ENCODE measurements at places on chromosomes 4 and X. TPM values are rescaled to one million over a fixed set of nuclear protein-coding genes. Genes with fewer than 3 reads are reported as not detected.

- no peak for DNase-seq
These were observed 44.4 kb upstream of the TAPT1 start for GRCh38 chr4:16270454-16271328.

- no peak for DNase-seq
These were observed 43.9 kb downstream of the RAB40A start for GRCh38 chrX:103475381-103475780.

DNA sequence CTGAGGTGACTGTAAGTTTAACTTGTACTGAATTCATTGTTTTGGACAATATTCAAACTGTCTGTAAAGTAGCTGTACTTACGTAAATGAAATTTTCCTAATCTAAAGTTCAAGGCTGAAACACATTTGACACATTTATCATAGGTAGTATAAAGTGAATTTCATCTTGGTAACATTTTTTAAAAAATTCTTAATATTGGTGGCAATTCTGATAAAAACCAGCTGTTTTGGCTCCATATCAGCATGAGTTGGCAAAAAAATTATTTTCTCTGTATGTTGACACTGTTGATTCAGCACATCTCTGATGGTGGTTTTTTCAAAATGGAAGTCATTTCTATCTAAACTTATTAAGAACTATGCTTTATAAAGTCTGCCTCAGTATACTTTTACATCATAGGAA is 30.9 kb downstream of the CXorf58 start:
- DNase-seq: no peak

DNA sequence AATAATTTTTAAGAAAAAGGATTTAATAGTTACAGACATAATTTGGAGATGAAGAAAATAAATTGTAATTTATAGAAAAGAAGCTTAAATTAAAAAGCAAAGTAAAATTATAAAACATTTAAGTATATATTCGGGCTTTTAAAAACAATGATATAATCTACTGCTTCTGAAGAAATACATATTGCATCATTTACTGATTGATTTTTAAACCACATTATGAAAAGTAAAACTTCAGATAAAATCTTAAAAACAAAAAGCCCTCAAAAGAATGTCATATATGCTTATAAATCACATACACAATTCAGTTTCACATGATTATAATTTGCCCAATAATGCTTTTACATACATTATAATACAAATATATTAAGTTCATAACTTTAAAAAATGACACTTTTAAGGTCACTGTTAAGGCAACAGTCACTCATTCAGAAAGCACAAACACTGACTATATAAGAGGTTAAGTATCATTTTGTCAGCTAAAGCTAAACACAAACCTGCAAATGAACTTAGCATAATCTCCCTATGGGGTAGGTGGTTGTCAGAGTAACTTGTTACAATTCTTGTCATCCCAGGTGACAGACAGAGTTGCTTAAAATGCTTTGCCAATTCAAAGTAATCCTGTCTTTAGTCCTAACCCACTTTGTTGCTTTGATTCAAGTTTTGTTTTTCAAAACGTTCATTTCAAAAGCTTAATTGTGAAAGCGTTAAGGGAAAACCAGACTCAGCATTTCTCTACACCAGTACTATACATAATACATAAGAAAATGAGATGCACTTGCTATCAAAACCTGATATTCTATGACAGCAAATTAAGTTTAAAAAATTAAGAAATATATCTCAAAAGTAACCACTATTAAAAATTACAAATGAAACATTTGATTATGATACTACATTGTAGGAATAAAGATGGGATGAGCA is 90.6 kb upstream of the MAB21L2 start:
- DNase-seq: no peak

- DNase-seq: no peak
These were observed at the start of gene PWWP3B for GRCh38 chrX:106168107-106168506. TSS of gene PWWP3B (plus strand) at chrX:106168305. CDS start at chrX:106205433, 37,128 bp downstream.

GRCh38 chrX:24838629-24839028 is 144.9 kb downstream of the POLA1 start:
- no peak for DNase-seq

- no peak for DNase-seq
These were observed 2.6 kb upstream of the OTUD4 start for GRCh38 chr4:145183023-145183422.

DNA sequence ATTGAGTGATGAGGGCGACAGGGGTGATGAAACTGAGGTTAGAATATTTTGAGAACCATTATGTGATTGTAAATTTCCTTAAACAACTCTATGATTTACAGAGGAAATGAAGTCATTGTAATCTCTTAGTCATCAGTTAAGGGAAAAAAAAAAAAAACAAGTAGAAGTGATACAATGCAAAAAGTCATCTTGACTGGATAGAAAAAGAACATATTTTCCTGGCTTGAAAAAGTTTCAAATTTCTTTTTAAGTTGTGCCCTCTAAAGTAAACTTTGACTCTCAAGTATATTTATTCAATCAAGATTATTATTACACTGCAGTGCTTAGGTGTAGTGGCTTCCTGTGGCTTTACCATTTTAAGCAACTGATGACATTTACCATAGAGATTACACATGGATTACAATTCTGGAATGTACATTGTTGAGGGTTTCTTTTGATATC is 40.6 kb downstream of the GABRB1 start:
- no peak for DNase-seq

GRCh38 chrX:19070555-19070994 is 51.7 kb downstream of the ADGRG2 start:
- no peak for DNase-seq

- DNase-seq: no peak
These were observed 411.7 kb downstream of the ARHGAP24 start for GRCh38 chr4:85886665-85887064.

DNA sequence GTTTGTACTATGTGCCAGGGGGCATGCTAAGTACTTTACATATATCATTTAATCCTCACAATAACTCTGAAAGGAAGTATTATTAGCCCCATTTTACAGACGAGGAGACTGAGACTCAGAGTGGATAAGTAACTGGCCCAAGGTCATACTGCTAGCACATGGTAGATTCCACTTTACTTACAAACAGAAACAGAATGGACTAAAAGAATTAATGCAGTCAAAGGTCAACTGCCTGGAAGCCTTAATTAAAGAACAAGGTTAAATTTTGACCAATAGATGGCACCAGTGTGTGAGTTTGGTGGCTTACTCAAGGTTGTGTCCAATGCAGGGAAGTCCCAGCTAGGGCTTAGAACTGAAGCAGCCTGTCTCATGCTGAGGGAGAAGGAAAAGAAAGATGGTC is 4.7 kb downstream of the RIPPLY1 start:
- no peak for DNase-seq

GRCh38 chr4:89298155-89298554 is 9.4 kb downstream of the GPRIN3 start:
- no peak for DNase-seq

DNA sequence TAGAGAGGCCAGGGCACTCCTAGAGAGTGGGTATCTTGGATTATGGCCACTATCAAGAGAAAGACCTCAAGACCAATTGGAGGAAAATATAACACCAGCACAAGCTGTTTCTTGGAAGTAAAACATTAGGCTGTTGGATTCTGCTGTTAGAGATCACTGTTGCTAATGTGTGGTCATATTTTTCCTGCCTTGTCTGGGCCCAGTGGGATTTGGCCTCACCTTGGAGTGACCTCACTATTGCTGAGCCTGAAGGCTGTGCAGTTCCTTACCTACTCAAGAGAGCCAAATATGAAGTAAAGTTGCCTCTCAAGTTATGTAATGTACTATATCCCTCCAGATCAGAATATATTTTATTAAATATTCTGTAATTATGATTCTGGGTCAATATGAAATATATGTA is 355.4 kb upstream of the CTSO start:
- no peak for DNase-seq

DNA sequence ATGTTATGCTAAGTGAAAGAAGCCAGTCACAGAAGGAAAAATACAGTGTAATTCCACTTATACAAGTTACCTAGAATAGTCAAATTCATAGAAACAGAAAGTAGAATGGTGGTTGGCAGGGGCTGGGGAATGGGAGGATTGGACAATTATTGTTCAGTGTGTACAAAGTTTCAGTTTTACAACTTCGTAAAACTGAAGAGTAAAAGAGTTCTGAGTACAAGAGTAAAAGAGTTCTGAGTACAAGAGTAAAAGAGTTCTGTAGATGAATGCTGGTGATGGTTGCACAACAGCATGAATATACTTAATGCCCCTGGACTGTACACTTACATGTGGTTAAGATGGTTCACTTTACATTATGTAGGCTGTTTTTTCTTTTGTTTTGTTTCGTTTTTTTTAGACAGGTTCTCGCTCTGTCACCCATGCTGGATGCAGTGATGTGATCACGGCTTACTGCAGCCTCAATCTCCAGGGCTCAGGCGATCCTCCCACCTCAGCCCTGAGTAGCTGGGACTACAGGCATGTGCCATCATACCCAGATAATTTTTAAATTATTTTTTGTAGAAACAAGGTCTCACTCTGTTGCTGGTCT is 230.9 kb downstream of the SOWAHB start:
- DNase-seq: no peak

GRCh38 chr4:170202721-170203120 is 113.0 kb upstream of the AADAT start:
- DNase-seq: no peak

GRCh38 chrX:11381464-11381863 is 88.3 kb downstream of the AMELX start:
- DNase-seq: no peak

DNA sequence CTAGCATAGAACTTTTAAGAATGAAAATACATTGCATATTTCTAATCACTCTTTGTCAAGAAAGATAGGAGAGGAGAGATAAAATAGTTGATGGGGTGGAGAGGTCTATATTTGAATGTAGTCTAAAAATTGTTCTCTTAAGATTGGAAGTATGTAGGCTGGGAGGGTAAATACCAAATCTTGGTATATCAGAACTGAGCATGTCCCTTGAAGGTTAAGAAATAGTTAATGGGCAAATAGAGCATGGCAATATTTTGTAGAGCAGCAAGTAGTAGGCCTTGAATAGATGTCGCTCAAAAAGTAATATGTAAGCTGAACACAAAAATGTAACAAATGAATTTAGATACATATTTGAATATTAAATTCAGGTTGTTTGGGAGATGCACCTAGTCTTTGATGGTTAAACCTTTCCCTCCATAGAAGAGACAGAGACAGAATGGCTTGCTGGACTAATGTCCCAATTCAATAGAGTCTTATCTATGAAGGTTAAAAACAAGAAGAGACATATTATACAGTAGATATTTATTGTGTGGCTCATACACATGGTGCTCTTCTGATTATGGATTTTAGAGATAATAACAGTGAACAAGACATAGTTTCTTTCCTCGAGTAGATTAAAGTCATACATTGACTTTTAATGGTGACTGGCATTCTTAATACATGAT is 12.5 kb downstream of the ALB start:
- no peak for DNase-seq

DNA sequence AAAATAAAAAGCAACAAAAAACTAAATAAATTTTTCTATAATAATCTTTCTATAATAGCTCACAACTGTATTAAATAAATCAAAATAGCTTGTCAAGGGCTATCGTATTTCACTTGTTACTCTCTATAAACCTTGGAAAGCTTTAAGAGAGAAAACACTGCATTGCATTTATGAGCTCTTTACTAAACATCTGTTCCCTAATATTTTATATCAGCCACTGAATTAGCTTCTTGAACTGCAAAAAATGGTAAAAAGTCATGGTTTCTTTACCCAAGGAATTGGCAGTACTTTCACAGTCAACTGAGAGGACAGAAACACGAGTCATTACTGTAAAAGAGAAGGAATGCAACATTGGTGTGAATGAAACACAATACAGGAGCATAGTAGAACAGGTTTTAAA is 671.2 kb downstream of the PCDH18 start:
- no peak for DNase-seq

GRCh38 chr4:80322716-80323115 is 12.8 kb upstream of the CFAP299 start:
- DNase-seq: no peak

DNA sequence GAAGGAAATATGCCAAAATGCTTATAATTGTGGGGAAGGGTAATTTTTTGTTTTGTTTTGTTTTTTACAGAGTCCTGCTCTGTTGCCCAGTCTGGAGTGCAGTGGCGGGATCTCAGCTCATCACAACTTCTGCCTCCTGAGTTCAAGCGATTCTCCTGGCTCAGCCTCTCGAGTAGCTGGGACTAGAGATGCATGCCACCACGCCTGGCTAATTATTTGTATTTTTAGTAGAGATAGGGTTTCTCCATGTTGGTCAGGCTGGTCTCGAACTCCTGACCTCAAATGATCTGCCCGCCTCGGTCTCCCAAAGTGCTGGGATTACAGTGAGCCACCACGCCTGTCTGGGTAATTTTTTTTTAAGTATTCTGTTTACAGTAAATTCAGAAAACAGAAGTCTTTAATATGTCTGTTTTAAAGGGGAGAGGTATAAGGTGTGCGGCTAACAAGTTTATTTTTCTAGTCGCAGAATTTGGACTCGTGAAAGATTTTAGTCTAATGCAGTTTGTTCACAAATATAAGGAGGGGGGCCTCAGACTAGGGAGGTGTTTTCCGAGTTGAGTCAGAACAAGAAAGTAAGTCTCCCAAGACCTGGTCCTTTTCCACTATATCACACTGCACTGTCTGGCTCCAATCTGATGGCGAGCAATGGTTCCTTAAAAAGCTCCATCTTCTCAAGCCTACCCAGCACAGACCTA is 1.5 kb downstream of the ACSL1 start:
- DNase-seq: no peak

DNA sequence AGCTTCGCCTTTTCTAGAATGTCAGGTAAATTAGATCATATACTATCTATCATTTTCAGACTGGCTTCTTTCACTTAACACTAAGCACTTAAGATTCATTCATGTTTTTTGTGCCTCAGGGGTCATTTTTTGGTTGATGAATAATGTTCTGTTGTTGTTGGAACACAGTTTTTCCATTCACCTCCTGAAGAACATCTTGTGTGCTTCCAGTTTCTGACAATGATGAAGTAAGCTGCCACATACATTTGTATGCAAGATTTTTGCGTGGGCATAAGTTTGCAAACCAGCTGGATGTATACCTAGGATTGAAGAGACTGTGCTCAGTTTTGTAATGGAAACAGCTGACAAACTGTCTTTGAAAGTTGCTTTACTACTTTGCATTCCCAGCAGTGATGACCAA is 37.6 kb downstream of the MAGEA9 start:
- DNase-seq: no peak

GRCh38 chrX:16920075-16920474 is 26.4 kb upstream of the REPS2 start:
- DNase-seq: no peak

DNA sequence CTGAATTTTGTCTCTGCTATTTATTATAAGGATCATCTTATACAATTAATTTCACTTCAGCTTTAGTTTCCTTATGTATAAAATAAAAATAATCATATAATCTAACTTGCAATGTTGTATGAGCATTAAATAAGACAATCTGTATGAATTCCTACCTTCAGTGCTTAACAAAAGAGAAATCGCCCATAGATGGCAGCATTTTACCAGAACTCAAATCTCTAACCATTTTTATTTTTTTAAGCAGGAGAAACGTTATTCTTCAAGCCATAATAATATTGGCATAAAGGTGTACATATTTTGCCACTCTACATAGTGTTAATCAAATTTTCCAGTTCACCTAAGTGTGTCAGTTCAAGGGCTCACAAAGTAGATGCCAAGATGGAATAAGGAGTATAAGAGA is 78.8 kb downstream of the TMEM47 start:
- DNase-seq: no peak

- DNase-seq: no peak
These were observed 57.8 kb downstream of the TMEM131L start for GRCh38 chr4:153523941-153524386.

The SERTM2 gene
- total RNA-seq: not detected

The EMCN gene
- not detected for total RNA-seq

The DCAF12L1 gene
- total RNA-seq: not detected

The GLRB gene
- not detected for total RNA-seq

The ADH6 gene
- not detected for total RNA-seq

The SOD3 gene
- not detected for total RNA-seq

The TLR6 gene
- 4.8 TPM for total RNA-seq

The RNF128 gene
- not detected for total RNA-seq

The GATA1 gene
- total RNA-seq: not detected

All from activated naive CD8-positive, alpha-beta T cell treated with anti-CD3 and anti-CD28 coated beads, Interleukin-2, amount 10 ng/mL, durations not matched to agents 7 days and 5 days (primary cell).